ENCODE measurements at places on chromosomes 12 and 14.

GRCh38 chr12:94149781-94150239, 1.4 kb downstream of the PLXNC1 start:
- no peak for DNase-seq

GRCh38 chr12:90854136-90854689, 100.8 kb downstream of the CCER1 start:
- DNase-seq = no peak

DNA sequence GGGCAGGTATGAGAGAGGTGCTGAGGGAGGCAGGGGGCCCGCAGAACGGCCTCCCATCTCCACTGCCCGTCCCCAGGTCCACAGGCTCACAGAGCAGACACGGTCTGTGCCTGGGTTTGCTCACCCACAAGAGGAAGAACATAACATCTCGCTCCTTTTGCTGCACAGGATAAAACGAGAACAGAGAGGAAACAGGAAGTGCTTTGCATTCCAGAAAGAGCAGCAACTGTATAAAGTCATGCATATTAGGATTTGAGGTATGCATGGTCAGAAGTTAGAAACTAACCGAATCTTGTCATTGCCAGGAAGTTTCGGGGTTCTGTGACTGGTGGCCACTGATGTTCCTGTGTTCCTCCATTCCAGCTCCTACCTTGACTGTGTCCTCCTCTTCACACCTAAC, 25.0 kb downstream of the NTF3 start:
- DNase-seq = no peak

- no peak for DNase-seq
These were observed 126.6 kb upstream of the LRIG3 start for GRCh38 chr12:59046763-59047534.

DNA sequence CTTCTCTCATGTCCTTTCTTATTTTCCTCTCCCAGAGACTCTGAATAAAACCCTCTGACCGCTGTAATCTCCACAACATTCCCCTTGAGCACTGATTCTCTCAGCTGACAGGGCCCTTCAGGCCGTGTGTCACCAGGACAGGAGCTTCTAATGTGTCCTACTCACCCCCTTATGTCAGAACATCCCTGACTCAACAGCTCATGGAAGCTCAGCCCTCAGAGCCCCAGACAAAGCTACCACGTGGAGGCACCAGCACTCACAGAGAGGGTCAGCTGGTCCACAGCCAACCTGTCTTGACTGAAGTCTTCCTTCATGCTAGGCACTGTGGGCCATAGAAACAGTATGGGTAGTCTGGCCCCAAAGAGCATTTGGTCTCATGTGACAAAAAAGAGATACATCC, 49.8 kb downstream of the SMUG1 start:
- no peak for DNase-seq

GRCh38 chr14:81200054-81200453, 20.7 kb downstream of the GTF2A1 start:
- no peak for DNase-seq

- no peak for DNase-seq
These were observed 210.7 kb upstream of the PWP1 start for GRCh38 chr12:107474639-107475539.

- DNase-seq = no peak
These were observed 394.4 kb upstream of the TBX3 start for GRCh38 chr12:115078334-115078733.

DNA sequence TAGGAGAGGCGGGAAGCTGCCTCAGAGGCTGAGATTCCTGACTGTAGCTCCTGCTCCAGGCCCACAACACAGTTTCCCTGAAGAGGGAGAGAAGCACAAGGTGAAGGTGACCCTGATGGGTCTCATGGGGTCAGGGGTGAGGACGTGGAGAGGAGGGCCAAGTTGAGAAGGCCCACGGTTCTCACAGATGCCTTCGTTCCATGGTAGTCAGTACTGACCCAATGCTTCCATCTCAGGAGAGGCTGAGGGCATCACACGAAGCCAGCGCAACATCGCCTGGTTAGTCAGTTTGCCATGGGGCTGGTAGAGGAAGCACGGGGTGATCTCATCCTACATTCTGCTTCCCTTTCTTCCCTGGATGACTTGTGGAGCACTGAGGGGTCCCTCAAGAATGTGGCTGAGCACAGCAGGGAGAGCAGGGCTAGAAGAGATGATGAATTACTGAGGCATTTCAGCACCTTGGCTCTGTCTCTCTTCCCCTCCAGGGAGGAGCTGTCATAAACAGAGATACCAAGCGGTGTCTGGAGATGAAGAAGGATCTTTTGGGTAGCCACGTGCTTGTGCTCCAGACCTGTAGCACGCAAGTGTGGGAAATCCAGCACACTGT, 51.9 kb downstream of the GALNT8 start:
- no peak for DNase-seq

DNA sequence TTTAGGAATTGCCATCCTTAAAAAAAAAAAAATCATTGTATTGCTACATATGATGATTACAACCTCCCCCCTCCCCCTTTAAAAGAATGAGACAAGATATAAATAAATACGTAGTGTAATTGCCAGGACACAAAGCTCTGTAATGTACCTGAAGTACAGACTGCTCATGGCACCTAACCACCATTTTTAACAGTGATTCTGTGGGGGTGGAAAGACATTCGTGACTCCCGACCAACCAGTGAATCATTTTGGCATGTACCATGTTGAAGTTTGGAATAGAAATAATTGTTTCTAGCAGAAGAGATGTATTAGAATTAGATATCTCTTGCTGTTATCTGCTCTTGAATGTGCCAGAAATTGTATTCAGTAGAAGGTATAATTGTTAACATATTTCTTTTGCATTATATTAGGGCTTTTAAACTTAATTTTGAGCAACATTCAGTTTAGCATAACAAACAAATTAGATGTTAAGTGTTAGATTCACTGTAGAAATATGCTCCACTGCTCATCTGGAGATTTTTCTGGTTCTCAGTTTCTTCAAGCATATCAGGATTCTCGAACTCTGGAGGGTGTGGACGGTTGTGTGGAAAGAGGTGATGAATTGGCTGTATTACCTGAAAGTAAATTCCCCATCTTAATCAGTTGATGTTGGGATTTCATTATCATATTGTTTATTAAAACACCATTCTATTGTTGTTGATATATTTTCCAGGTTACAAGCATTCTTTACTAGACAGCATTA, 31.1 kb downstream of the FRS2 start:
- DNase-seq = no peak

DNA sequence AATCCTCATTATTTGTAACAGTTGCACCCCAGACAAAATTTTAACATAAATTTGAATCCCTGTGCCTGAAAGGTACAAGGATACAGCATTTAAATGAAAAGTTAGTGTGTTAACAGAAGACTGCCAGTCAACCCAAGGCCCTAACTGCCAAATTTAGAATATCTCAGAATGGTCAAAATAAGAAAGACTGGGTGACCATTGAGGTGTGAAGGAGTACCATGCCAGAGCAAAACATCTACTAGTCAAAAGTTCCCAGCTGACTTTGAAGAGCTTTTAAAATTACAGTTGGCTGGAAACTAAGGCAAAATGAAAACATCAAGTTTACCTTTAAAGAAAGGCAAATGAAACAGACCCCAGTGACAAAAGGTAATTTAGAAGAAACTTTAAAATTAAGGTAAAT, 18.4 kb downstream of the SAV1 start:
- no peak for DNase-seq

GRCh38 chr12:71947645-71948105, 9.0 kb downstream of the TPH2 start:
- DNase-seq = no peak

DNA sequence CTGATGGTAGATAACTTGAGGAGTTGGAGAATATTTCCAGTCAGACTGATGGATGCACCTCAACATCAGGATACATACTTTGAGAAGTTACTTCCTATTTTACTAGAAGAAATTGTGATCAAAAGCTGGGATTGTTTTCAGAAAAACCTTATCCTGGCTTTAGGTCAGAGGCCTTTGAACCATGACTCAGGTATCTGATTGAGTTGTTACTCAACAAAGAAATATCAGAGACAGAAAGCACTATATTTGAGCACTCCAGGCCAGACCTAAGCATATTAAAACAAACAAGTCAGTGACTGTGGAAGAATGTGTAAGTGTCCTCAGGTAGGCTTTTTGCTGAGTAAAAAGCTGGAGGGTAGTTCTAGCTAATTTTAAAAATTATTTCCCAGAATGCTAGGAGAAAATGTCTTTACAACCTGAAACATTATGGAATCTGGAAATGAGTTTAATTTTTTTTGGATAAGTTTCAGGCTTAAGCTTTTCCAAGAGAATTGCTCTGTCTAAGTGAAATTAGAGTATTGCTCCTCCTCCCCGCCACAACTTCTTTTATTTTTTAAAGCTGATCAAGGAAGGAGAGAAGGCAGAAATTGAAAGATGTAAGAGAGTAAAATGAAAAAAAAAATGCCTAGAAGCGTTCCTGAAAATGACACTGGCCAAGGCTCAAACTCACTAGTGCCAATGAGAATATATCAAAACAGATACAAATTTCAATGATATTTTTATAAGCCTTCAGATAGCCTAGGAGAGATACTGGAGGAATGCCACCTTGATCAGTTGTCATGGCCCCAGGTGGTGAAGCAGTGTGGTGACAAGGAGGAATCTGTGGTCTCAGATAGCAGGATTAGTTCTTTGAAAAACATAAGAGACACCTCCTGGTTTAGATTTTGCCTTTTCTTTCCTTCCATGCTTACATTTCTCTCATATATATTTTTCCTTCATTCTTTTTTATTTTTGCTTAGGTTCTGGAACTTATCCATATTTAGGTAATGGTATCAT, 790.3 kb downstream of the TMTC2 start:
- DNase-seq = no peak

GRCh38 chr12:7289743-7290142, 14.1 kb upstream of the ACSM4 start:
- DNase-seq = no peak

- DNase-seq = no peak
These were observed 145.7 kb downstream of the CNTN1 start for GRCh38 chr12:40837891-40838429.

GRCh38 chr14:96745500-96746051, 51.6 kb upstream of the VRK1 start:
- no peak for DNase-seq

DNA sequence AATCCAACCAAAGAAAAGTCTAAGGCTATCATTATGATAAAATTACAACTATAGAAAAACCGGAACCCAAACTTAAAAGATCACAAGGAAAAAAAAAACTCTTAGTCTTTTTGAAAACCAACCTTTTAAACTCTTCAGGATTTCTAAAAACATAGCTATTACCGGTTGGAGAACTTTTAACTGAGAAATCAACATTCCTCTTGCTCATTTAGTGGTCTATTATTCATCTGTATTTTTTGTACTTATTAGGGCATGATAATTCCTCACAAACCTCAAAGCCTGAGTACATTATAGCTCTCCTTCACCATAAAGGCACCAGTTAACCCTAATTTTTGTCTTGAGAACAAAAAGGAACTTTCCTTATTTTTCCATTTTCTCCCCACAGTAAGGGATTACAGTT, 10.4 kb downstream of the LUM start:
- no peak for DNase-seq

- DNase-seq = no peak
These were observed 32.8 kb upstream of the LUM start for GRCh38 chr12:91144053-91144452.

DNA sequence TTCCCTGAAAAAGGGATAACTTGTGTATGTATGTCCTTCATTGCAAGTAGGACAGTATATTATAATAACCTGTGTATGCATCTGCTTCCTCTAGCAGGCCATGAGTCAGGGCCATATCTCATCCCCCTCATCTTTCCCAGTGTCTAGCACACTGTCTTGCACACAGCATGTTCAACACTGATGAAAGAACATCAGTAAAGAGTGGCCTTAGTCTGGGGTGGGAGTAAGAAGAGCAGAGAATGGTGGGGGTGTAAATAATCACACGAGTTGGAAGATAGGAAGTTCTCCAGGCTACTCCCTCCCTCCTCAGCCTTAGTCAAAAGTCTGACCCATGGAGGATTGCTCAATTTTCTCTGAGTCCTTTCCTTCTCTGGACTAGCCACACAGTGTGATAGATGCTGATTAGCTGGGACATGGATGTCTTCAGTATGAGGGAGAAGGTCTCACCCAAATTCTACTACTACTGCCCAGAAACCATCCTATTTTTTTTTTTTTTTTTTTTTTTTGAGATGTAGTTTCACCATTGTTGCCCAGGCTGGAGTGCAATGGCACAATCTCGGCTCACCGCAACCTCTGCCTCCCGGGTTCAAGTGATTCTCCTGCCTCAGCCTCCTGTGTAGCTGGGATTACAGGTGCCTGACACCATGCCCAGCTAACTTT, 14.6 kb upstream of the SP1 start:
- DNase-seq = no peak

GRCh38 chr14:69643430-69644200, 32.2 kb downstream of the SUSD6 start:
- DNase-seq = peak; percentile 66

DNA sequence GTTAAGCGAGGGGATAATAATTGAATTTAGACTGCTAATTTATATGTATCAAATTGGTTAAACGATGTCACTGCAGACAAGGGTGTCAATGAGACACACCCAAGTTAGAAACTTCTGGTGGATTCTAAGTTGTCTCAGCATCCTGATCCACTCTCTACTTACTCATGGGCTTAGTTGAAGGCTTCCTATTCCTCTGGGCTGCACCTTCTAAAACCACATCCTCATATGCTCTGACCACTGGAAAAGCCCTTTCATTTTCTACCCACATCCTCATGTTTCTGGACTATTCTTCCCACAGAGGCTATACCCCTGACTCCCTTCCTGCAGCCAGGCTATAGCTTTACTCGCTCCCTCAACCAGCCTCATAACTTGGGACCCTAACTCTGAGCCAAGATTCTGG, 493.8 kb downstream of the VRK1 start:
- no peak for DNase-seq

GRCh38 chr14:20811986-20812975, 9.6 kb upstream of the RNASE1 start:
- no peak for DNase-seq
